ENCODE measurements at places on chromosomes 2 and 18.

- DNase-seq, result no peak
Measured at GRCh38 chr2:769771-770170, 92.6 kb upstream of the TMEM18 start.

GRCh38 chr2:189393440-189394111 lies 47.7 kb upstream of the WDR75 start:
- no peak for DNase-seq

- DNase-seq, result peak; percentile 65
Measured at GRCh38 chr2:161423421-161424393, 7.6 kb downstream of the TBR1 start.

DNA sequence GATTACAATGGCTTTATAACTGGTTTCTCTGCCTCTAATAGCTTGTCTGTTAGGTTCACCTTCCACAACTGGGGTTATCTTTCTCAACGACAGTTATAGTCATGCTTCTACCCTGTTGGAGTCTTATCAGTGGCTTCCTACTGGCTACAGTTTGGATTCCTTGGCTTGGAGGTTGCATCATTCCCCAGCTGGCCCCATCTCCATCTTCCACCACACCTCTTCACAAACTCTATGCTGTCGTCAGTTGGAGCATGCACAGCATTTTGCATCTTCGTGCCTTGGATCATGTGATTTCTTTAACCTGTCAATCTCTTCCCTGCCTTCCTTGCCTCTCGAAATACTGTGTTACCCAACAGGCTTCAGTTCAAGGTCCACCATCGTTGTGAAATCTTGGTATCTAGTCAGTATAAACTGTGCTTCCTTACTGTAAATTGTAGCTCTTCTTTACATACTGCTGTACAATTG lies 316.3 kb upstream of the CXCR4 start:
- no peak for DNase-seq

GRCh38 chr2:239142806-239143205 lies 258.0 kb downstream of the HDAC4 start:
- DNase-seq, result peak; percentile 13

DNA sequence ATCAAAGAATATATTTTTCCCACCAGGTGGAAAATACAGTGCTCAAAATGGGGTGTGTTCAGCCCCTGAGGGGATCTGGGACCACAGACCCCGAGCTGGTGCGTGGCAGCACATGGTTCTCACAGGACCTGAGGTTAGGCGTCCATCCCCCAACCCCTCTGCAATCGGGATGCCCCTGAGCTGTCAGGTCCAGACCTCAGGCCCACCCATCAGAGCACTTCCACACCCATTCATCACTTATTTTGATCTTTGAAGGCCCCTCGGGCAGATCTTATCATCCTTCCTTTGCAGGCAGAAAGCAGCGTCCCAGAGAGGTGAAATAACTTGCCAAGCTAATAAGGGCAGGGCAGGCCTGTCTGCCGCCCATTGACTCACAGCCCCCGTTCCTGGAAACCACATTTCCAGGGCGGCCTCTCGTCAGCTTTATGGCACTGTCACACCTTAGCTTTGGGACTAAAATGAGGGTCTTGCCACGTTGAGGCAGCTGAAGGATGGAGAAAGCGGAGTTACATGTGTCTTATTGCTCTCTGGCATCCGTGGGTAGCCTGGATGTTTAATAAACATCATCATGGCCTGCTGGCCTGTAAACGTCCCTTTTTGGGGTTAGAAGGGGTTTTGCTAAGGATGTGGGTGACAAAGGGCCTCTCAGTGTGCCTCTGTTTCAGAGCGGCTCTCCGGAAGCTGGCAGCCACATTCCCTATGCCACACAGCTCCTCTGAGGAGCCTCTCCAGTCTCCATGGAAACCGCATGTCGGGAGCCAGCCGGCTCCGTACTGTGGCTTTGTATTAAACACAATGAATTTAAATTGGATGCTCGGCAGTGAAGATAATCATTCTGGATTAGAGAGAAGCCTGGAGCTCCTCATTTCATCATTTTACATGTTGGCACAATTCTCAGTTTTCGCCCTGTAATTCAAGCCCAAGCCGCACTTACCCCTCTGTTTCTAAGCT lies 58.3 kb upstream of the MAPRE3 start:
- no peak for DNase-seq

GRCh38 chr2:19933351-19933981 lies 31.7 kb upstream of the TTC32 start:
- DNase-seq, result no peak

DNA sequence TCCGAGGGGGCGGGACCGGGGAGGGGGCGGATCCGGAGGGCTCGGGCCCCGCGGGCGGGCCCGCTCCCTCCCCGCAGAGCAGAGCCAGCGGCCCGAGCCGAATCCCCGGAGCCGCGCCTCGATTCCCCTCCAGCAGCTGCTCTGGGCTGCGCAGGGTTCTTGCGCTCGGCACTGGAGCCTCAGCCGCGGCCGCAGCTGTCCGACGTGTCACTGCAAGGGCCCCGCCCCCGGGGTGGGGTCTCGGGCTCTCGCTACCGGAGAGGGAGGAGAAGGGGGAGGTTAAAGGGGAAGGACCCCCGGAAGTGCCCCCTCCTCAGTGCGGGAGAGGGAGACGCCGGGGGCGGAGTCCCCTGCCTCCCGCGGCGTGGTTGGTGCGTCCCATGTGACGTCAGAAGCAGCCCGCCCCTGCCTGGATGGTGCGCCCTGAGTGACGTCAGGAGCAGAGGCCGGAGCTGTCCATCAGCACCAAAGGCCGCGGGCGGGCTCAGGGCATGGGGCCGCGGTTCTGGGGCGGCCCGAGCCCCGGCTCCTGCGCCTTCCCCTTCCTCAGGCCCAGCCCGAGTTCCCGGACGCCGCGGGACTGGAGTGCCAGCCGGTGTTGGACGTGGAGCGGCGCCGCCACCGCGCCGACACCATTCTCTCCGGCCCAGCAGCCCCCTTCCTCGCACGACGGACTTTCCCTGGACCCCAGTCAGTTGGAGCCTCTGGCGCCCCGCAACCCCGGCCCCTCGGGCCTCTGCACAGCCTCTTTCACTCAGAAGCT lies at the start of the genes CHPF and TMEM198:
Gene CHPF (minus strand): TSS at position 214 of the 763 bp plus-strand sequence. CDS start 271 bp downstream, outside the sequence.
Gene TMEM198 (plus strand): TSS at position 433 of the 763 bp plus-strand sequence. CDS start 700 bp downstream, outside the sequence.
- DNase-seq, result peak; percentile 99

DNA sequence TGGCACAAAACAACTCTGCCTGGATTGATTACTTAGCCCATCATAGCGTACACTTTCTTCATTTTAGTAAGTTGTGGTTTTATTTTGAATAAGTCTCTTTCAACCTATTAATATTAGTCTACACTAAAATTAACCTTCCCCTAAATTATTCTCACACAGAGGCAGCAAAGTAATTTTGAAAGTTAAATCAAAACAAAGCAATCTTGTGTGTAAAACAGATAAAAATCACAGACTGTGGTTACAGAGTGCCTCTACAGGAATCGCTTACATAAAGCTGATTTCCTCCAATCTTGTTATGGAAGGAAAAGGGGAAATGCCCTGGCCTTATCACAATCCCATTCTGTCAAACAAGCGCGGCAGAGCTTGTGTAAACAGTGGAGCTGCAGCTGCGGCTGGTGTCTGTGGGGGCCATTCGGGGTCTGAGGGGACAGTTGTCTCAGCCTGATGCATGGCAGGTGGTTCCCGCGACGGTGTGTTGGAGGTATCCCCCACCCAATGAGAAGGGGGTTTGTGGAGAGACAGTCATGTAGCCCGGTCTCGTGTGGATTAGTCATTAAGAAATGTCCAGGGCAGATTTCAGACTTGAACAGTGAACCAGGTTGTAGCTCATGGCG lies 42.1 kb downstream of the BCL2L11 start:
- DNase-seq, result no peak

DNA sequence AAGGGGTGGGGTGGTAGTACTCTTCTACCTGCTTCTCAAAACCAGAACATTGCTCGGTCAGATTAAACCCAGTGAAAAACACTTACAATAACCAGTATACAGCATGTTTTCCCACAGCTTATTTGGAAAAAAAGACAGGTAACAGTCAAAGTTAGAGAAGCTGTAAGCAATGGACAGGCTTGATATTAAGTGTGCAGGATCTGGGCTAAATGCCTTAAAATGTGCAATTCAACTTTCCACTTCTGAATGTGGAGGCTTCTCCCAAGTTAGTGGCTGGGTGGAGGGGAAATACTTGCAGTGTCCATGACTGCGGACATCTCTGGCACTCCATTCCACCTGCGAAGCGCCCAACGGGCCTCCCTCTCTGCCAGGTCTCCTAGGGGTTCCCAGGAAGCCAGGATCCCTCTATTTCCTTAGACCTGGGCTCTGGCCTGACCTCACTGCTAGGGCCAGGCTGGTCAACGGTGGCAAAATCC lies 5.3 kb downstream of the ZEB2 start:
- DNase-seq, result no peak

DNA sequence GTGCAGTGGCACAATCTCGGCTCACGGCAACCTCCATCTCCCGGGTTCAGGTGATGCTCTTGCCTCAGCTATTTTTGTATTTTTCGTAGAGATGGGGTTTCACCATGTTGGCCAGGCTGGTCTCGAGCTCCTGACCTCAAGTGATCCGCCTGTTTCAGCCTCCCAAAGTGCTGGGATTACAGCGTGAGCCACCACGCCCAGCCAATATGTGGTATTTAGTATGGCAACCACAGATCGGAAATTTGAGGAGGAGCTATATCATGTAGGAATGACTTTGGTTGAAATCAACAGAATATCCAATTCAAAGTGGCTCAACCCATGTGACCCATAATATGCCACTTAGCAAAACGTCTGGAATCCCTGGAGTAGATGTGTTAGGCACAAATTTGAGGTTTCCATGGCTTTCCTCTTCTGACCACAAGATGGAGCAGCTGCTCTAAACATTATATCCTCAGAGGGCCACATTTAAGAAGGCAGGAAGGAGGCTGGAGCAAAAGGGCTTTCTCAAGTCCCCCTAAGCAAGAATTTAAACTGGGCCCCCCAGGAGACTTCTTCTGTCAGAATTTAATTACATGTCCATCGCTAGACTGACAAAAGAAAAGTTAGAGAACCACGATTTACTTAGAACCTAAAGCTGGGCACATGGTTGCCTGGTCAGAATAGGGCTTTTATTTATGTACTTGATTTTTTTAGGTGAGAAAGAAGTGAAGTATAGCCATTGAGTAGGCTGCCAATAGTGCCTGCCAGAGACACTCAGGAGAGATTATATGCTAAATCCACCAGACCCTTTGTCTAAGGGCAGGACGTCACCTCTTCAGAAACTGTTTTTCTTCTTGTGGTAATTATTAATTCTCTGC lies 49.6 kb upstream of the ITSN2 start:
- DNase-seq, result no peak

DNA sequence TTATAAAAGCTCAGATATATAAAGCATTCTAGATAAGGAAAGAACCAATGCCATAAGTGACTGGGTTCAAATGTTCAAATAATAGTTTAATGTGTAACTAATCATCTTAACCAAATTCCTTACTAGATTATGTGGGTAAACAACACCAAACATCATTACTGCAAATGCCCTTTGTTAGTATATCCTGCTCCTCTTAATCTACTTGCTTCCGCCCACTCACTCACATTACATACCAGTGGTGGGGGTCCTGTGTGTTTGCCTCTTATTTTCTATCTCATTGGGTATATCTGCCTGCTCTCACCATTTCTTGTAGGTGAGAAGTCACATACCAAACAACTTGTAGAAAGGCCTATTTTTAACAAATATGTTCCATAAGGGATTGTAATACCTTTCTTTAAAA lies 562.1 kb downstream of the NRXN1 start:
- DNase-seq, result no peak

DNA sequence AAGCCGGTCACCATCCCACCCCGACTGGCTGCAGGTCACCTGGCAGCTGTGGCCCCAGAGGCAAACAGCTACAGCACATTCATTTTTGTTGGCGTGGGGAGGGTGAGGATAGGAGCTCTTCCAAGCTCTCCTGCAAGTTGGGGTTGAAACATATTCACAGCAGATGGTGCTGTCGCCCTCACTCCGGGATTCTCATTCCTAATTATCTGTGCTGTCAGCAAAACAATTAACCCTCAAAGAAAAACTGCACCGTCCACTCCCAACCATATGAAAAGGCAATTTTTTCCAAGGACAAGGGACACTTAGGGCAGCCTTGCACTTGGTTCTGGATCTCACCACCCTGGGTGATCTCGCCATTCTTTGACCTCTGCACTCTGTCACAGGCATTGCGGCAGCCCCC lies 68.6 kb downstream of the ZBTB7C start:
- DNase-seq, result no peak

GRCh38 chr2:185813707-185814106 lies 75.1 kb downstream of the FSIP2 start:
- DNase-seq, result no peak

GRCh38 chr2:83081826-83082690 lies 1377.0 kb downstream of the SUCLG1 start:
- DNase-seq, result no peak

GRCh38 chr2:56234241-56234640 lies 50.5 kb downstream of the CCDC85A start:
- DNase-seq, result no peak

- no peak for DNase-seq
Measured at GRCh38 chr2:63590626-63591408, 2.1 kb downstream of the MDH1 start.

DNA sequence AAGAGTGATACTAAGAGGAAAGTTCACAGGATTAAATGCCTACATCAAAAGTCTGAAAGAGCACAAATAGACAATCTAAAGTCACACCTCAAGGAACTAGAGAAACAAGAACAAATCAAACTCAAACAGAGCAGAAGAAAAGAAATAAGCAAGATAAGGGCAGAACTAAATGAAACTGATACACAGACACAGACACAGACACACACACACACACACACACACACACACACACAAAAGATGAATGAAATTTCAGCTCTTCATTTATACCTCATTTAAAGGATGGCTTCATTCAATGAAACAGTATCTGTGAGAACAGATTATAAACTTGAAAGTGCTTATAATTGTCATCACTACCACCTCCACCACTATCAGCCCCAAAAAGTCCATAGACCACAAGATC lies 428.9 kb downstream of the MBD2 start:
- DNase-seq, result no peak

DNA sequence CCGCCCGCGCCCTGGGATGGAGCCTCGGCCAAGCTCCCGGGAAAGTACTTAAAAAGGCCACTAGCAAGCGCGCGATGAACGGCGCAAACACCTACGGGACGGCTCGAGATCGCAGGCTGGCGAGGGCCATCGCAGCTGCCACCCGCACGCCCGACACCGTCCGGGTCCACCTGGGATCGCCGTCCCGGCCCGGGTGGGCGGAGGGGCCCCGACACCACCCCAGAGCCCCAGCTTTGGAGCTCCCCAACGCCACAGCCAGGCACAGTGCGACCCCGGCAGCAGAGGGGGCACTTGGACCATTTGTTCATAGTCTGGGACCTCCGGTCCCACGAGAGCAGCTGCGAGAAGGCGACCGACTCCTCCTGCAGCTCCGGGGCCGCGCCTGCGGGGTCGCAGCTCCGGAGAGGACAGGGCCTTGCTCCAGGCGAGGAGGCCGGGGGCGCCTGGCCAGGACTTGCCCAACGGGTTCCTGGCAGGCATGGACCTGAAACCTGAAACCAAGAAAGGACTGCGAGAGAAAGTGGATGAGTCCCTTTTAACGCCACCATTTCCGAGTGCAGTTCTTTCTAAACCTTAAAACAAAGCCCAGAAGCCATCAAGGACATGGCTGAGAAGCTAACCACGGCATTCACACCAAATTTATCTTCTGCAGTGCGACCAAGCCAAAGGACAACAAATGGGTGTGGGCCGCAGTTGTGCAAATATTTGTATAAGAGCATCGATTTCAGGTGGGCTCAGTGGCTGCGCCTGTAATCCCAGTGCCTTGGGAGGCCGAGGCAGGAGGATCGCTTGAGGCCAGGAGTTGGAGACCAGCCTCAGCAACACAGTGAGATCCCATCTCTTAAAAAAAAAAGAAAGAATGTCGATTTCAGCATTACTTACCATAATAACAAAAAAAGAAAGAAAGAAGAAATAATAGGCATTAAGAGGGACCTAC lies 54.0 kb upstream of the IMP4 start:
- DNase-seq, result no peak

GRCh38 chr2:215830304-215830703 lies 183.0 kb downstream of the MREG start:
- no peak for DNase-seq

GRCh38 chr2:152420936-152421335 lies 86.0 kb downstream of the FMNL2 start:
- no peak for DNase-seq
